ENCODE measurements at places on chromosomes 16 and 17.

- DNase-seq = no peak
Observed at GRCh38 chr17:80762076-80762475, 217.4 kb downstream of the RPTOR start.

DNA sequence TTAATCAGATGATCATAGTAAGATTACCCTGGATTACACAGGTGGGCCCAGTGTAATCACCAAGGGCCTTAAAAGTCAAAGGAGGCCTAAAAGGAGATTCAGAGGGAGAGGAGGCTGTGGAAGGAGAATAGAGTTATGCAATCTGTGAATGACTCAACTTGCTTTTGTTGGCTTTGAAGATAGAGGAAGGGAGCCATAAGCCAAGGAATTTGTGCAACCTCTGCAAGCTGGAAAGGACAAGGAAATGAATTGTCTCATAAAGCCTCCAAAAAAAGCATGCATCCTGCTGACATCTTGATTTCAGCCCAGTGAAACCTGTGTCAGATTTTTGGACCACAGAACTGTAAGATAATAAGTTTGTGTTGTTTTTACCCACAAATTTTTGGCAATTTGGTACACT is 109.6 kb downstream of the CNTNAP4 start:
- no peak for DNase-seq

DNA sequence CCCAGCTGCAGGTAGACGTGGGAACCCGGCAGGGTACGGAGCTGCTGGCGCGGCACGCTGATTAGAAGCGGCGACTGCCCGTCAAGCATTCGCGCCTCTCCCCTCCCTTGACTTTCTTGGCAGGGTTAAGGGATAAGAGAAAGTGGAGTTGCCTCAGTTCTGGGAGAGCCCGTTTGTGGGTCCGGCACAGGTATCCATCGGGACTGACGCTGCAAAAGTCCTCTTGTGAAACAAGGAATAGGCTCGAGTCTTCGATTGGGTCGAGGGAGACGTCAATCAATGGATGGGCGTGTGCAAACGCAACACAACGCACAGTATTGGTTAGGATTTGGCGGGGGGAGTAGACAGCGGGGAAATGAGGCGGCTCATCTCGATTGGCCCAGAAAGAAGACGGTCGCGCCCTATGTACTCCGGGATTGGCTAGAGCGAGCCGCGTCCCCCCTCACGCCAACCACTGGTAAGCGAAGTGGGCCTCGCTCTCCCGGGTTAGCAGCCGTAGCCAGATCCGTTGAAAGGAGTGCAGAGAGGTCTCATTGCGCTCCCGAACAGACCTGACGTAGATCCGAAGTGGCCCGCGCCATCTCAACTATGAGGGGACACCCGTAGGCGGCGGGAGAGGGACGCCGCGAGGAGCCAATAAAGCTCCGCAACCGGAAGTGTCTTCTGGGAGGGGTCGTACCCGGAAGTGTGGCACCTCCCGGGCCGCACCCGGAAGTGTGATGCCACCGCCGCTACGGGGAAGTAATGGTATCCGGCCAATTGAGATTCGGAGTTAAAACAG is at the start of gene MON1B:
Gene MON1B, plus strand, starts transcription at position 713 of the 781 bp plus-strand sequence. CDS start 296 bp downstream, outside the sequence.
- DNase-seq = peak; percentile 79

DNA sequence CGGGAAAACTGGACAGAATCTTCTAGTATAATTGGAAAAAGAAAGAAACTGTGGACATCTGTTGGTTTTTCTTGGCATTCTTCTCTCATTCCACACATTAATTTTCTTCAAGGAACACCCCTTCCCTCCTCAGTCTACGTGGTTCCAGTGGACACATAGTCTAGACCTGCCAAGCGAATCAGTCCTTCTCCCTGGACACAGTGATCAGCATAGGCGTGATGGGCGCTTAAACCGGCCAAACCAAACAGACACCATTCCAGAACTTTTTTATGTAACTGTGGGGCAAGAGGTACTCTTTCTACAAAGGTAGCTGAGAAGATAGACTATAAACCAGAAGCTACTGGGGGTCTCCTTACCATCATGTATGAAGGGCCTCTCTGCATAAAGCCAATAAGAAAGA is 121.8 kb upstream of the COX10 start:
- no peak for DNase-seq

- DNase-seq = no peak
Observed at GRCh38 chr17:10754109-10754508, 24.3 kb upstream of the TMEM220 start.

DNA sequence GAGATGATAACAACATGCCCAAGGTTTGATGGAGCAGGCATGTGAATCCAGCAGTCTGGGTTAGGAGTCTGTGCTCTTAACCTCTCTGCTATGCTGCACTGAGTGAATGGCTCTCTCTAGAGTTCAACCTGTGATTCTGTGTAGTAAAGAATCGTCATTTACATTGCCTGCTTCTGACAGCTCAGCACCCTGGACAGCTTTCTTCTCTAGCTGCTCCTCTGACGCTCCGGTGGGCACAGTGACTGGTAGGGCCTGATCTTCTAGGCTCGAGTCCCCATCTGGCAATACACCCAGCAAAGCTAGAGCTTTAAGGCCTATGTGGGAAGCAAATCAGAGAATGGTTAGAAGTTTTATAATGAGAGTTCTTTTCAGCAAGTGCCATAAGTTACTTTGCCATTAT is 85.3 kb upstream of the ATP2A3 start:
- DNase-seq = no peak

DNA sequence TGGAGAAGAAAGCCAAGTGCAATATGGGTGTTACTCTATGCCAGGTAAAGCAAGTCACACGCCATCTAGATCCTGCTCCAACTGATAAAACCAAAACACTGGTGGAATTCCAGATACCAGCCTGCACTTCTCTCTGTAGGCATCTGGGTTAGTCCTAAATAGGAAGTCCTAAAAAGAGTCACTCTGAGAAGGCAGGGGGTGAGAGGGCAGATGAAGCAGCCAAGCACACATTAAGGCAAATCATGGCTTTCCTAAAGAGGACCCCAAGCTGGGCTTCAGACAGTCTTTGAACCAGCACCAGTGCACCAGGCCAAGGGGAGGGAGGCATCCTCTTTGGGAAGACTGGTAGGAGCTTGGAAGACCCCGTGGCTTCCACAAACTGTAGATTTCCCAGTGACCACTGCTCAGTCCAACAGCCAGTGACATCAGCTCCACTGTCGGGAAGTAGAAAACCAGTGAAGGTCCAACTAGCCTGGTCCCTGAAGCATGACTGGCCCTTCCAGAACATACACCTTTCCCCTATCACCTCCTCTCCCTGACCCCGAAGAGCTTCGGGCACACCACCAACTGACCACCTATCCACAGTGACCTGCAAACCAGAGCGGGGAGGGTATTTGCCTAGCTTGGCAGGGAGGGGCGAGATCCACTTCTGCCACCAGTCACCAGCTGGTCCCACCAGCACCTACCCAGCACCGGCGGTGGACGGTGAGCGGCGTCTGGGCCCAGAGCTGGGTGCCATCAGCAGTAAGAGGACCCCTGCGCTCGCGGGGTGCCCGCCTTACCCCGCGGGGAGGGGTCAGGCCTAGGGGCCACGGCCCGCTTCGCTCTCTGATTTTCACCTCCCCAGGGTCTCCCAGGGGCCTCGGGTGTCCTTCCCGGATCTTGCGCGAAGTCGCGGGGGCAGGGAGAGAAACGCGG is 1.0 kb downstream of the LITAF start:
- no peak for DNase-seq

DNA sequence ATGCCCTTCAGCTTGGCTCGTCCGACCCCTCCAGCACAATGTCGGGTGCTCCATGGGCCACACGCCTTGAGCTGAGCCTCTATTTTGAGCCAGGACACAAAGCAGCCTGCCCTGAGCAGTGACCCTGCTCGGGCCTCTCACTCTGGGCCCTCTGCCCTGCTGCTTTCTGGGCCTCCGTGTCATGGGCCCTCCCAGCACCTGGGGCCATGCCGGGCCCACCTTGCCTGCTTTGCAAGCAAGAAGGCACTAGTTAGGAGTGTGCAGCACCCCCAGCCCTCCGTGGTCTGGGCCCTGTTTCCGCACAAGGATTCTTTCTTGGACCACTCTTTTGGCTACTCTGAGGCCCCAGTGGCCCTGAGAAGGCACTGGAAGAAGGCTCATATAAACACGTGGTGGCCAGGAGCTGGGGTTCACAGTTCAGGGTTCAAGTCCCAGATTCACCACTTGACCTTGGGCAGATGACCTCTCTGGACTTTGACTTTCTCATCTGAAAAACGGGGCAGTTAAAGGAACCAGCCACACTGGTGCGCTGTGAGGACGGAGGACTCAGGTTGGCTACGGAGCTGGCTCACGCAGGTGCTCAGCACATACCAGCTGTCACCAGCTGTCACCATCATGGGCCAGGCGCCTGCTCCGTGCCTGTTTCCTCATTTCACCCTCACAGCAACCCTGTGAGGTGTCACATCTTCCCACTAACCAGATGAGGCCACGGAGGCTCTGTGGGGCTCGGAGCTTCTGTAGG is 166.0 kb upstream of the GSE1 start:
- no peak for DNase-seq

DNA sequence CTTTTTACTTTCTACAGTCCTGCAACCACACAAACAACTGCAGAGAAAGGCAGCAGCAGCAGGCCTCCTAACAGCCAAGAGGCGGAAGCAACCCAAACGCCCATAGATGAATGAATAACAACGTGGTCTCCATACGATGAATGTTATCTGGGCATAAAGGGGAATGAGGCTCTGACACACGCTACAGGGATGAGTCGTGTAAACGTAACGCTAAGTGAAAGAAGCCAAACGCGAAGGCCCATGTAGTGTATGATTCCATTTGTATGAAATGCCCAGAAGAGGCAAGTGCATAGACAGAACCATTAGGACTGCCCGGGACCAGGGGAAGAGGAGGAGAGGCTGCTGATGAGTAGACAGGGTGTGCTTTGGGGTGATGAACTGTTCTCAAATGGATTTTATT is 94.8 kb upstream of the DNAH17 start:
- no peak for DNase-seq

DNA sequence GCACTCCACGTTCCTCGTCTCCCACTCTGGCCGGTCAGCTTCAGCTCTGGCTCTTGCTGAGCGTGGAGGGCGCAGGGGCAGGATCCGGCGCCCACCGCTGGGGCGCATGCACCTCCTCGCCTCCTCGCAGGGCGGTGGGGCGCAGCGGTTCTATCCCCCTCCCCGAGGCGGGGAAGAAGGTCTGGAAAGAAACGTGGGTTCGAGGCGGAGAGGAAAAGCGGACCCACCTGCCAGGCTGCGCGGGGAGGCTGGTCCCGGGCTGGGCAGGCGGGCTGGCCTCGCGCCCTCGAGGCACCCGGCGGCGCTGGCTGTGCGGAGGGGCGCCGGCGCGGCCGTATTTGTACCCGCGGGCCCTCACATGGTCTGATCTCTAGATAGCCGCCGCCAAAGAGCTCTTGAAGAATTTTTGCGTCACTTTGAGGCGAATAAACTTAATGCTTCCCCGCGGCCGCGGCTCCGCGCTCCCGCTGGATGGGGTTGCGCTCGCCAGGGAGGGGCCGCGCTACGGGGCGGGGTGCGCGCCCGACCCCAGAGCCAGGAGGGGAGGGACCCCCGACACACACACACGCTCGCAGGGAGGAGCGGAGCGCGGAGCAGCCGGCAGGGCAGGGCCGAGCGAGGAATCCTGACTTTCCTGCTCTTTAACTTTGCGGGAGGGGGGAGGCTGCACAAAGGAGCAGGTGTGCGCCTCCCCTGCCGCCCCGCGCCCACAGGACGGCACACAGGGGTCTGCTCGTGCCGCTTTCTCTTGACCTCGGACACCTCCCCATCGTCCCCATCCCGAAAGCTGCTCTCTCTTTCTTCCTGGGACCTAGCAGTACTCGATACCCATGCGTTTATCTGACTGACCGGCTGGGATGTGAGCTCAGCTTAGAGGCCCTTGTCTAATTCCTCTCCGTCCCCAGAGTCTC is at the start of gene SLC6A4:
Gene SLC6A4, minus strand, starts transcription at position 312 of the 911 bp plus-strand sequence. CDS start 13,739 bp downstream, outside the sequence.
- no peak for DNase-seq

DNA sequence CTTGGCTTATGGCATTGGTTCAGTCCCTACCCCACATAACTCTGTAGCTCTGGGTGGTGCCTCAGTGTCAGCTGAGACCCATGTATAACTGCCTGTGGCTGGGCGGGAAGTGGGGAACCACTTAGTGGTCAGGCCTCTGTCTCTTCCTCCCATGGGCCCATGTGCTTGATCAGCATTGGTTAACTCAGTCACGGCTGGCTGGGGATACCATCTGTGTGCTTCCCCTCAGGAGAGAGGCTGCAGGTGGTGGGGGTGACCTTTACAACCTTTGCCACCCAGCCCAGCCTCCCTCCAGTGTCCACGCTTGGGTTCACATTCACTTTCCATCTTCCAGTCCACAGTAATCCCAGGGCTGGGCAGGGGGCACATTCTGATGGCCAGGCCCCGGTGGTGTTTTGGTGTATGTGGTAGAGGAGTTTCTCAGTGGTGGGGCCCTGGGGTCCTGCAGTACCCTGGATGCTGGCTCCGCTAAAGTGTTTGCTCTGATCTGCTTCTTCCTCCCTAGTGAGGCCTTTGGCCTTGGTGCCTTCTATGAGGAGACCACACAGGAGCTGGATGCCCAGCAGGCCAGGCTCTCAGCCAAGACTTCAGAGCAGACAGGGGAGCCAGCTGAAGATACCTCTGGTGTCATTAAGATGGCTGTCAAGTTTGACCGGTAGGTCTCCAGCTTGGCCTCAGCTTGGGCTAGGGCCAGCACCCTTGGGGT is 10.2 kb upstream of the NFATC3 start:
- DNase-seq = no peak

DNA sequence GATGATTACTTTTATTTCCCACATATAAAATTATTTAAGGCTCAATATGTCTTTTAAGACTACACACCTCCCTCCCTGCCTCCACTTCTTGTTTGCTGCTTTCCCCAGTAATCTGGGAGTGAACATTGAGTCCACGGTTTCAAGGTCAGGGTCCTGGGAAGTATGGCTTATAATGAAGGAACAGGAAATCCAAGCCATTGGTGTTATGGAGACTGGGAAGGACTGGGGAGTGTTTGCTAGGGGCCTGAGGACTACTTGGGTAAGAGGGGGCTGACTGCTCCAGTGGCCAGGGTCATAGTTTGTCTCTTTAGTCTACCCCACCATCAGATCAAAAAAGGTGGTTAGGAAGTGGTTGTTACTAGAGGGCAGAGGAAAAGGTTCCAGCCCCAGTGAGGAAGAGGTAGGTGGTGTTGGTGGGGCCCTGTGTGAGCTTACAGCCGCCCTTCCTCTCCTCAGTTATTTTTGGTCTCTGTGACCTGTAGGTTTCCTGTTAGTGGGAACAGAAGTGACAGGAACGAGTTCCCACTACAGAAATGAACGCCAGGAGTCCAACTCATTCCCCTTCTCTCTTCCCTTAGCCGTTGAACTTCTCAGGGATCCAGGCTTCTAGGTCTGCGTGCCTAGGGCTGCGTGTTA is 742 bp upstream of the SLC16A13 start:
- DNase-seq = no peak

- no peak for DNase-seq
Observed at GRCh38 chr17:74539281-74539820, 6.6 kb downstream of the CD300C start.

All from activated naive CD8-positive, alpha-beta T cell treated with anti-CD3 and anti-CD28 coated beads, Interleukin-2, amount 50 U/mL, for 16 hours (primary cell).